ENCODE measurements at places on chromosomes 6 and 20.

DNA sequence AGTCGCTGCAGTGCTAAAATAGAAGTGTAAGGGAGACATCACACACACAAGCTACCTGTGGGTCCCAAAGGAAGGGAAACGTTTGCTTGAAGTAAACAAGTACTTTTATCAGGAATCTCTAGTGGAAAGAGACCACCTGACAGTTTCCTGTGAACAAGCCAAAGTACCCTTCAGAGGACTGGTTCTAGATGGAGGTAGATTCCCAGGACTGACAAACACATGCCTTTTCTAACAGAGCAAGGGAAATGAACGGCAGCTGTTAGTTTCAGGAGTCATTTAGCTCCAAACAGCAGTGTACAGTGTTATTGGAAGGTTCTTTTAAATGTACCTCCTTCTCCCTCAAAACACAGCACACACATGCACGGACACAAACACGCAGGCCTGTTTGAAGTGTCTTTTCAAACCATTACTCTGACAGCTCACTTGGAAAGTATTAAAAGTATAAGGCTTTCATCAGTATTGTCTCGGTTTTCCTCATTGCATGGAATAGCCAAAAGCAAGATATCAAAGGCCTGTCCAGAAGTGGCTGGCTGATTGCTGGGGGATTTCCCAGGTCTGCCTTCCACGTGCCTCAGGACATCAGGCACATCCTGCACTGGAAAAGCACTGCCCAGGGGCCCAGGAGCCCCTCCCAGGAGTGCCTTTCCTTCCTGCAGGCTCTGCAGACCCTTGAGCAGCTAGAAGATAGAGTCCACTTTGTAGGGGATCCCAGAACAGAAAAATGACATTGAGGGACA lies 393.2 kb upstream of the SOX4 start:
- DNase-seq: no peak

DNA sequence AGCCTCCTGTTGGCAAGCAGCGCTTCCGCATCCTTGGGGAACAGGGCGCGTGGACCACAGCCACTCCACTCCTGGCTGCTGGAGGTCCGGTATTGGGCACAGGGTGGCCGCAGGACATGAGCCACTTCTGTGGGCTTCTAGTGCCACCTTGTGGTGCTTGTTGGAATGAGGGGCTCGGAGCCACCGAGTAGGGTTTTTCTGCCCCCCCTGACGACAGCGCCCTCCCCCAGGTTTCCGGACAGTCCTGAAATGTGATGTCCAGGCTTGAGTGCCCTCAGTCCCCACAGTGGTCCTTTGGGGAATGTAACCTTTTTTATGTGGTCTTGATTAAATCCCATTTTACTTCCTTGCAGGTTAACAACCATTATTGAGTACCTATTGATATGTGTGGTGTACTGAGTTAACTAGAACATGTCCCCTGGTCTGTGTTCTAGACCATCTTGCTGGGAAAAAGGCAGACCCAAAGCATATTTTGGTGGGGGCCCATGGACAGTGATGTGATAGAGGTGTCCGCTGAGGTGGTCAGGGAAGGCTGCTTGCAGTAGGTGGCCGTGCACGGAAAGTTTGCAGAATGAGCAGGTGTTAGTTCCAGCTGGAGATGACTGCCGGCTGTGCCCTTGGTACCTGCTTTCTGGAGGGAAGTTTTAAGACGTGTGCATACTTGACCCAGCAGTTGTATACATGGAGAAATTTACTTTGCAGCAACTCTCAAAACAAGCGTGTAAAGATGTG lies 70.0 kb downstream of the PTPN1 start:
- DNase-seq: peak; percentile 63

- DNase-seq: no peak
Measured at GRCh38 chr6:22132656-22133055, 164.2 kb downstream of the PRL start.

- DNase-seq: no peak
Measured at GRCh38 chr6:884570-884969, 191.6 kb upstream of the EXOC2 start.

DNA sequence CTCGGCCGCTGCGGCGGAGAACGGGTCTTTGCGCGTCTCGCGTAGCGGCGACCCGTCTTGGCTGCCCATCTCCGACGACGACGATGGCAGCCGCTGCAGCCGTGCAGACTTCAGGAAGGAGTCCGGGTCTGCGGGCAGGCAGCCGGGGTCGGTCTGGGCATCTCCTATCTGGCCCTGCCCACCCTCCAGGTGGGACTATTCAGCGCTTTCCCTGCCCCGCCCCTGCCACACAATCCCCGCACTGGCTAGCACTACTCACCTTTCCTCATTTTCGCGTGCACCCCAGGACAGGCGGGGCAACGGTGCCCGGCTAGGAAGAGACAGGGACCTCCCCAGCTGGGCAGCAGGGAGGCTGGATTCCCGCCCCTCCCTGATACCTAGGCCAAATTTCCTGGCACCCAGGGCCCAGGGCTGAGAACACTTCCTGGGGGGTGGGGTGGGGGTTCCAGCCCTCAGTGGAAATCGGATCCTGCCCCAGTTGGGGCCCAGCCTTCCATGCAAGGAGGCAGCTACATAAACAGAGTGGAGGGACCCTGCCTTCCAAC lies 9.2 kb downstream of the GGT7 start:
- DNase-seq: no peak

Measured in NCI-H510A (cell line).